ENCODE measurements at places on chromosomes 3 and 15.

DNA sequence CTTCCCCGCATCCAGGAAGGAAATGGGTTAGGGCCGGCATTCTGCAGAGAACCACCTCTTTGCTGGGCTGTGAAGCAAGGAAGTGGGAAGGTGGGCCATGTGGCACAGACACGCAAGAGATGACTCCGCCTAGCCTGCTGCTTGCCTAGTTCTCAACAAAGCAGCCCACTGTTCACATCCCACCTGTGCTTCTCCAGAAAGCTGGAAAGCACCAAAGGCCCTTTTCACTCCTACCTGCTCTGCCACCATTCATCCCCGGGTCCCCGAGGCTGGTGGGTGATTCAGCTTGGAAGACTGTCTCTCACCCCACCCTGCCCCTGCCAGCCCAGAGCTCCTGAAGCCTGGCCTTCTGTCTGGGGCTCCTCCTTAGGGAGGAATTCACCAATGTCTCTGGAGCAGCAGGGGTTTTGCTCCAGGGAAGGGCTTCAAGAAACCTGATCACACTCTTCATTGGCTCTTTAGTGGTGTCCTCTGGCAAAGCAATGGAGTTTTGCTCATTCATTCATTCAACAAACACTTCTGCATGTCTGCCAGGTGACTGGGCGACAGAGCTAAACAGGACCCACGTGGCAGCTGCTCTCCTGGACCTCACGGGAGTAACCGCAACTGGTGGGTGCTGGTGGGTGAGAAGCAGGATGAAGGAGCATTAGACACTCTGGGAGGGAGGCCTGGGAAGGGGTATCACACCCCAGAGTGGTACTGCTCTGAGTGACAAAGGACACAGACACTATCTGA, 145.4 kb upstream of the TLE3 start:
- no peak for DNase-seq

DNA sequence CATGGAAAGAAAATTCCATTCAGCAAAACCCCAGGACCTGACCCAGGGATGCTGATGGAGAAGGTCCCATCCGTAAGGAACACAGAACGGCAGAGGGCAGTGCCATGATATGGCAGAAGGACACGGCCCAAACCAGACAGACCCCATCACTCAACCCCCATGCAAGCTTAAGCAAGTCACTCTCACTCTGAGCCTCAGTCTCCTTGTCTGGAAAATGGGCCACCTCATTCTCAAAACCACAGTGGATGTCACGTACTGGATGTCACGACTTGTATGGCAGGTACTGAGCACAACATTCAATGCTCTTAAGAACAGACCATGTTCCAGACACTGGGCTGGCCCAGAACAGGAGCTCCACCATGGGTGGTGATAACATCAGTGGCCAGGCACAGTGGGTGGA, 90.4 kb downstream of the NUP210 start:
- no peak for DNase-seq

GRCh38 chr15:82663186-82663600, 16.0 kb upstream of the CPEB1 start:
- DNase-seq, result no peak

- no peak for DNase-seq
Measured at GRCh38 chr3:56855856-56856512, 54.2 kb upstream of the ARHGEF3 start.

DNA sequence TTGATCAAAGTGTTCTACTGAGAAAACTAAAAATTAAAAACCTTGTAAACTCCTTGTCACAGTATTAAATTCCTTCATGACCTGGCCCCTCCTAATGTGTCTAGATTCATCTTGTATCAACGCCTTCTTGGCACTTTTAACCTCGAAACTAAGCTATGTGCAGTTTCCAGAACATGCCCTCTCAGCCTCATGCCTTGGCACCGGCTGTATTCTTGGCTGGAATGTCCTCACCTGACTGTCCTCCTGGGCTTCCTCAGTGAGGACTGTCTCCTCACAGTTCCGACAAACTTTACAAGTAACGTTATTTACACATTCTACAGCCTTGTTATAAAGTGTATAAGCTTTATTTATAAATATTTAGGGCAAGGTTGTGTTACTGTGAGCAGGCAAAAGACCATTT, 196.5 kb upstream of the SLC2A2 start:
- no peak for DNase-seq

DNA sequence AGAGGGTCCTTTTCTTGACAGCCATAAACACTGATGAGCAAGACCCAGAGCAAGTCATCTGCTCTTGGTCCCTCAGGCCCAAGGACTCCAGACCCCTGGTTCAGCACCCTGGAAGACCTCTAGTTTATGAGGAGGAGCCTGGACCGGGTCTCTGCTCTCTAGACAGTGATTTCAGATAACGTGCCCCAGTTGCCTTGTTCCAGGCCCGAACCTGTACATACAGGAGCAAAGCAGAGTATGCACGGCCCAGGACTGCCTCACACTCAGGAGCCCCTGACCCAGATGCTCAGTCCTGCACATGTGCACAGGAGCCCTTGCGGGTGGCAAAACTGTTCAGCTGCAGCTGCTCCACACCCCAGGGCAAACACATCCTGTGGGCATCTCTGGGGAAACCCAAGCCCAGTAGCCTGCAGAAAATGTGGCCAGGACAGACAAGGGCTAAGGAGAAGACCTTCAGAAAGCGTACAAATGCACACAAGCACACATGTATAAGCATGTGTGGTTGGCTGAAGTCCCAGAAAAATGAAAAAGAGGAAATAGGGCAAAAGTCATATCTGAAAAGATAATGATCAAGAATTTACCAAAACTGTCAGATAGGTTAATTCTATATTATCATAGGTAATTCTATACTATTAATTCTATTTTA, 59.9 kb upstream of the CORO2B start:
- DNase-seq, result no peak

GRCh38 chr3:35677797-35678196, 38.5 kb downstream of the ARPP21 start:
- no peak for DNase-seq

DNA sequence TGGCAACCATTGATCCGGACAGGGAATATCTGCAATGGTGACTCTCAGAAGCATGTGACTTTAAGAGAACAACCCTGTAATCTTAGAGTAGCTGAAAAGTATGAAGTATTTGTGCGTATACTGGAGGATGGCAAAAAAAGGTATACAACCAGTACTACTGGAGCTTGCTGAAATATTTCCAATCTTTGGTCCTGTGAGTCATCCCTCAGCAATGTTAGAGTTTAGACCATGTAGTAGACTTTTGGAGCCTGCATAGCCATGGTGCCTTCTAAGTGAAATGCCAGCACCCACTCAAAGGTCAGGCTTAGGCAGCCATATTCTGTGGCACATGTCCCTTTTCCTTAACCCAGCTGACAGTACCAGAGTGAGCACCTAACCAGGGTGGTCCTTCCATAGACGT, 429.4 kb downstream of the NTRK3 start:
- no peak for DNase-seq

GRCh38 chr3:69594286-69594685, 145.0 kb upstream of the MITF start:
- no peak for DNase-seq

DNA sequence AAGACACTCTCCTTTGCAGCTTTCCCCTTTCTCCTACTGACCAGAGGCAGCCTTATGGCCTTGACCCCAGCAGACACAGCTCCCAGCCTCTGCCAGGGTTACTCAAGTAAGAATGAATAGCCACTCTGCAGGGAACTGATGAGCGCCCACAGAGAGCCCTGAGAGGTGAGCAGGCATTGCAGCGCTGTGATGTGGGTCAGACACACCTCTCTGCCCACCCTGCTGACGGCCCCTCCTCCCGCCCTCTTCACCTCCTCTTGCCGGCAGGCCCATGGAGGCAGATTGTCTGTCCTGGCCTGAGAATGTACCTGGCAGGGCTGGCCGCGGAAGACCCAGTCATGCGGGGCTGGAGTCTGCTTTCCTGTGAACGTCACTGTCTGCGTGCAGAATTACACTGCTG, 512.6 kb upstream of the PPP2R3A start:
- no peak for DNase-seq

DNA sequence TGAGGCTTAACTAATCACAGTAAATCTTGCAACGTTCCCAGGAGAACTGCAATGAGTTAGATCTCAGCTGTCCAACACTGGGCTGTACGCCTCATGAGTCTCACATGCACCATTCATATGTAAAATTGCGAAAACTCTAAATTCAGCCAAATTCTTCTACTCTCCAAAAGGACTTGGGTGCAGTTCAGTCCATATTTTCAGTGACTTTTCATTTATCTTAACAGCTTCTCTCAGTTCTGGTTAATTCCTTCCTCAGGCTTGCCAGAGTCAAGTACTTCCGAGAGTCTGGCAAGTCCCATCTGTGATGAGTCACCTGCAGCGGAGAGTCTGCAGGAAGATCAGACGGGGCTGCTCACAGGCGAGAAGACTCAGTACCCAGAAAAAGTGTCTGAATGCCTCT, 11.5 kb downstream of the CCDC80 start:
- no peak for DNase-seq

DNA sequence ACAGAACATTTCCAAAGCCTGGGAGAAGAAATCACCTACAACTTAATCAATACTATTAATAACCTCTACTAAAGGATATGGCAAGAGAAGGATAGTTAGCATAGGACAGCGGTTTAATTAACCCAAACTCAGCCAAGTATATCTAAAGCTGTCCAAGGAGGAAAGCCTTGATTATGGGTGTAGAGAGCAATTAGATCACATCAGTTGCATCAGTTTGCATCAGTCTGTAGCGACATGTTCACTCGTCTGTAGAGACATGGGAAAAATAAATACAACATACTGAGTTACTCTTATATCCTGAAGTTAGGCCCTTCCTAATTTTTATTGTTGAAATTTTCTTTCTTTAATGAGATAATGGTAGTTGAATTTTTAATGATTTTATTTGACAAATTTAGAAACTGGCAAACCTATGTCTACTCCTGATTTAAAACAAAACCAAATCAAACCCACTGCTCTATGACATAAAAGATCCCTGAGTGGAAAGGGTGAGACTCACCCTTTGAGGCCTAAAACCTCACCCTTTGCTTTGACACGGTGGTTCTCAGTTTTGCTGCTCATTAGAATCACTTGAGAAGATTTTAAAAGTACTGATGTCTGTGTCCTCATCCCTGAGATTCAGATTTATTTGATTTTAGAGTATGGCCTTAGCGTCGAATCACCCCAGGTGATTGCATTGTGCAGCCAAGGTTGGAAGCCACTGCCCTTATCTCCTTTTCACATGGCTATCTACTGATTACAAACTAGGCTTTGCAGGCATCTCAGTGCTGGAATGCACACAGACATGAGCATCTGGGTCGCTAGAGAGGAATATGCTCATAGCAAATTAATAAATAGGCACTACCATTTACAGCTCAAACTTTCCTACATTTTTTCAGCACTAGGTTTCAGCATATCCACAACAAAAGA, 2.8 kb upstream of the CLRN1 start:
- DNase-seq, result no peak

DNA sequence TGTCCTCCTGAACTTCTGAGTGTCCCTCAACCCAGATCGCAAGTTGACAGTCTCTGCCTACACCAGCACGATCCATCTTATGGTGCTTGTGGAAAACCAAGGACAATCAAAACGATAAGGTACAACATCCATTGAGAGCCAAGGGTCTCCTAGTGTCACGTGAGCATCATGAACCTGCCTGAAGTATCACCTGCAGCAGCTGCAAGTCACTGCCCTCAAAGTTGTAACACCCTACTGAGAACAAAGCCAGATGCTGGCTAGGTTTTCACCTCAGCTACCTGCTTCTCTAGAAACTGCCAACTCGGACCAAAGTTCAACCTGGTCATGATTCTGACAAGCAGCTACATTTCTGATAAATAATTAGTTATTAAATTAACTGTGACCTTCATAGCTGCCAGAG, 17.5 kb downstream of the C2CD4B start:
- DNase-seq, result no peak

- DNase-seq, result peak; percentile 67
Measured at GRCh38 chr3:123584284-123584987, 417 bp downstream of the HACD2 start.

DNA sequence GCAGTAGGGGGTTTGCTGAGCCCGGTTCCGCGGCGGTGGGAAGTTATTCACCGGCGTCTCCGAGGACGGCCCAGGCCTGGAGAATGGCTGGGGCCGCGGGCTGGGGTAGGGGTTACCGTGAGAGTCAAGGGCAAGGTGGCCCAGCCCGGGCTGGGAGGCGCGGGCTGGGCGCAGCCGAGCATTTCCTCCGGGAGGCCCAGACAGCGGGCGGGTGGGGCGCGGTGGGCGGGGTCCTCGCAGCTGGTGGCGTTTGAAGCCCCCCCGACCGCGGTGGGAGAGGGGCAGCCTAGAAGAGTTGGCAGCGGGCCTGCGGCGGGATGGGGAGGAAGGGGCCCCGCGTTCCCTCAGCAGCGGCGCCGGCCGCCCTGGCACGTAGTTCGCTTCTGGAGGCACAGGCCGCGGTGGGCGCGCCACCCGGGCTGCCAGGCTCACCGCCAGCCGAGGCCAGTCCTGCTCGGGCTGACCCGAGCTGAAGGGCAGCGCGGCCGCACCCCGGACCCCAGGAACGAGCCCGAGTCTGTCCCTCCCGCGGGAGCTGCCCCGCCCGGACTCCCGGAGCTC, 960 bp upstream of the KLF13 start:
- DNase-seq, result peak; percentile 70

DNA sequence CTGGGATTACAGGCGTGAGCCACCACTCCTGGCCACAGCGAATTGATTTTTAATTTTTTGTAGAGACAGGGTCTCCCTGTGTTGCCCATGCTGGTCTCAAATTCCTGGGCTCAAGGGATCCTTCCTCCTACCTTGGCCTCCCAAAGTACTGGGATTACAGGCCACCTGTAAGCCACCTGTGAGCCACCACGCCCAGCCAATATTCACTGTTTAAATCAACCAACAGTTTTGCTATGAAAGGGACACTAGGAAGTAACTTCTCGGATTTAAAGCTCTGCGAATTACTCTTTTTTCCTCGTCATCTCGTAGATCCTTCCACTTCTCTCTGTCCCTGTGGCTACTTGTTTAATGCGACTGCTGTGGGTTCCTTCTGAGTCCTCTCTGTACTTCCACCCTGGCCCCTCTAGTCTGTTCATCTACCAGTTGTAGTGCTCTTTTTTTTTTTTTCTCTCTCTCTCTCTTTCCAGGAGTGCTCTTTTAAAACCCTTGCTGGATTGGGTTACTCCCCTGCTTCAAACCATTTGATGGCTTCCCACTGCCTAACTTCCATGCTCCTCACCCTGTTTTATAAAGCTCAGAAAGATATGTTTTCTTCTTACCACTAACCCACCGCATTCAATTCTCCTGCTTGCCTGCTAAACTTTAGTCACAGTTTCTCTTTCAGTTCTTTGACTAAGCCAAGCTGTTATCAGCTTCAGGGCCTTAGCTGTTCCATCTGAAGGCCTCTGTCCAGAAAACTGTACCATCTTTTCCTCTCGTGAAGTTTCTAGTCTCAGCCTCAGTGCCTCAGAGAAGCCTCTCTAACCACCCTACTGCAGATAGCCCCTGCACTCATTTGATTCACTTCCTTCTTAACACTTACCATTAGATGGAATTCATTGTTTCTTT, 12.4 kb downstream of the RTF1 start:
- no peak for DNase-seq

DNA sequence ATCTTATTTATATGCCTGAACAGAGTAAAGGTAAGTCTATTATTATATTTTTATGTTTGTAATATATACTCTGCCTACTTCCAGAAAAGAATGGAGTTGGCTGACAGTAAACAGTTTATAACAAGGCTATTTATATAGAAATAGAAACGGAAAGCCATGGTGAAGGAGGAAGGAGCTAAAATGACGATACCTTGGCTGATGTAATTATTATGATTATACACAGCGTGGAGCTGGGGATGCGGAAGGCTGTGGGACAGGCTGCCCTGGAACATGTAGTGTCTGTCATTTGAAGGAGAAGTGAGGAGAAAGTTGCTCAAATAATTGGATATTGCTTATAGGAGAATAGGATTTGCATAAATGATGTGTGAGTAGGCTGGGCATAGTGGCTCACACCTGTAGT, 37.8 kb downstream of the CEMIP start:
- peak; percentile 14 for DNase-seq
